ENCODE measurements at places on chromosomes 6 and 20. TPM values are rescaled to one million over a fixed set of nuclear protein-coding genes. Genes with fewer than 3 reads are reported as not detected.

Gene TINAG
- total RNA-seq = not detected

Gene PKIB
- total RNA-seq = not detected

Gene RAET1L
- not detected for total RNA-seq

Gene TMEM151B
- total RNA-seq = not detected

Gene HSPA12B
- not detected for total RNA-seq

Gene PM20D2
- 22.6 TPM for total RNA-seq

Gene ADTRP
- total RNA-seq = 3.5 TPM

Gene TFAP2A
- total RNA-seq = not detected

Gene SIRPG
- total RNA-seq = 16.8 TPM

Gene IL17F
- 1.5 TPM for total RNA-seq

Gene F13A1
- not detected for total RNA-seq

Gene CALHM6
- total RNA-seq = 5.3 TPM

All from activated CD8-positive, alpha-beta memory T cell treated with anti-CD3 and anti-CD28 coated beads for 36 hours (primary cell).